ENCODE measurements at places on chromosomes 3 and 15.

- DNase-seq, result no peak
Measured at GRCh38 chr3:197706658-197707057, 30.0 kb downstream of the RUBCN start.

GRCh38 chr3:27885641-27886040 lies 163.5 kb upstream of the EOMES start:
- DNase-seq, result no peak

- DNase-seq, result no peak
Measured at GRCh38 chr3:6878731-6879130, 17.8 kb downstream of the GRM7 start.

DNA sequence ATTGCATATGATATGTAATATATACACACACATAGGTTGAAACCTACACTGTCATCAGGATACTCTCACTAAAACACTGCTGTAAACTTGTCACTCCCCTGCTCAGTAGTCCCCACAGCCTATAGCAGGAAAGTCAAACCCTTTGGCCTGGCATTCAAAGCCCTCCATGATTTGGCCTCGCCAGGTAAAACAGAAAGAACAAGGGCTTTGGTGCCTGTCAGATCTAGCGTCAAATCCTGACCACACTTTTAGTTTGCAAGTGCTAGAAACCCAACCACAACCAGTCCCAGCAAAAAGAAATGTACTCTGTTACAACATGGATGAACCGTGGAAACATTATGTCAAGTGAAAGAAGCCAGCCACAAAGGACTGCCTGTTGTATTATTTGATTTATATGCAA lies 11.4 kb downstream of the CRABP1 start:
- DNase-seq, result no peak

- no peak for DNase-seq
Measured at GRCh38 chr3:111608383-111608782, 13.2 kb upstream of the ZBED2 start.

- DNase-seq, result no peak
Measured at GRCh38 chr3:42351207-42351606, 59.2 kb downstream of the LYZL4 start.

- no peak for DNase-seq
Measured at GRCh38 chr15:41866263-41866703, 27.6 kb downstream of the SPTBN5 start.

DNA sequence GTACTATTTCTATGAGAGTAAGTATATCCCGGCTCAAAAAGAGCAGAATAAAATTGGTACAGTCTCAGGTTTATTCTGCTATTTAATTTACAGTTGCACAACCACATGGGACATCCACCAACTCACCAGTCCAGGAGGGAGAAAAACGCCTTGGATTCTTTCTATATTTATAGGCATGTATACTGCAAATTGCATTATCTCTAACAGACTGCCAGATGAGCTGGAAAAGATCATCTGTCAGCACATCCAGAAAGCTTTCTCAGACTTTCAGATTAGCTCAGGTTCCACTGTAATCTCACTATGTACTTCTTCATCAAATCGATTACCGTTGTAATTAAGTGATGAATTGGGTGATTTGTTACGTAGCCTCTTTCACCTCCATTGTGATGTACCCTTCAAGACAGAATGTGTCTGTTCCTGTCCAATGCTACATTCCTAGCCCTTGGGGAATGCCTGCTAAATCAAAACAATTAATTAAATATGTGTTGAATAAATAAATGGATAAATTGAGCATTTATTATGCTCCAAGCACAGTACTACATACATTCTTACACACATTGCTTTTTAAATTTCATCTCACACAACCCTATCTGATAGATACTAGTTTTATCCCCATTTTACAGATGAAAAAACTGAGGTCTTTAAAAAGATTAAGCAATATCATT lies 38.1 kb upstream of the TMC3 start:
- no peak for DNase-seq

- DNase-seq, result no peak
Measured at GRCh38 chr3:72655723-72656122, 192.5 kb downstream of the SHQ1 start.

GRCh38 chr15:36878684-36879262 lies 221.6 kb downstream of the MEIS2 start:
- no peak for DNase-seq

DNA sequence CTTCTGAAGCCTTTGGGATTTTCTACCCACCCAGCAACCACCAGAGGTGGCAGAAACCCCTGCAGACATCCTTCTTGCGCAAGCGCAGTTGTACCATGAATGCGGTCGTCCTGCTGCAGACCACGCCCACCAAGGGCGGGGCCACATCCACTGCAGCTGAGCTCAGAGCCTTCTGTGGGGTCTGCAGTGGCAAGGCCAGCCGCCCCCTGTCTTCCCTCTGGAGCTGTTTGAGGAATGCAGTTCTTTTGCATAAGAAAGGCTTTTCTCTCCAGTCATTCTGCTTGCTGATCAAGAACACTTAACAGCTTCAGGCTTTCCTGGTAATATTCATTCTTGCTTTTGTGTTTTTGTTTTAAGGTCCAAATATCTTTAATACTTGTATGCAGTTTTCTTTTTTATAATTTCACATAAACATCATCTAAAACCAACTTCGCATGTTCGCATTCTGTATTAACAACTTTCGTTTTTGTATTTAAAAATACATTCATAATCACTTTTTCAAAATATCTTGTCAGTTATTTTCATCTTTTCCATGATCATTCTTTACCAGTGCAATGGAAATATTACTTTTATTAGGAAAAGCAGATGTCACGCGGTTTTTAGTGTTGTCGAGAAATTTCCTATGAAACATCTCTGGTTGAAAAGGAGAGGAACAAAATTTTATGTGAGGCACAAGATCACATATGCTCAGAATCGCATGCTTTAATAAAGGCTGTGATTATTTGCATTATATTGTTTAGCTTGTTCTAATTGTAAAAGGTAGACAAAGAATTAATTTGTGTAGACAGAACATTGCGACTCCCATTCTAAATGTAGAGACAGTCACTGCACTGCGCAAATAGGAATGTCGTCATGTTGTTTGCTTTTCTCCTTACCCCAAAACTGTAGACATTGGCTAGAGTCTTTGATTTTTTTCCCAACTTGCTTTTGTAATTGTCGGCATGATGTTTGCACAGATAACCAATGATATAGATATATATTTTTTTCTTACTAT lies 98.1 kb upstream of the SNRPN start:
- no peak for DNase-seq

DNA sequence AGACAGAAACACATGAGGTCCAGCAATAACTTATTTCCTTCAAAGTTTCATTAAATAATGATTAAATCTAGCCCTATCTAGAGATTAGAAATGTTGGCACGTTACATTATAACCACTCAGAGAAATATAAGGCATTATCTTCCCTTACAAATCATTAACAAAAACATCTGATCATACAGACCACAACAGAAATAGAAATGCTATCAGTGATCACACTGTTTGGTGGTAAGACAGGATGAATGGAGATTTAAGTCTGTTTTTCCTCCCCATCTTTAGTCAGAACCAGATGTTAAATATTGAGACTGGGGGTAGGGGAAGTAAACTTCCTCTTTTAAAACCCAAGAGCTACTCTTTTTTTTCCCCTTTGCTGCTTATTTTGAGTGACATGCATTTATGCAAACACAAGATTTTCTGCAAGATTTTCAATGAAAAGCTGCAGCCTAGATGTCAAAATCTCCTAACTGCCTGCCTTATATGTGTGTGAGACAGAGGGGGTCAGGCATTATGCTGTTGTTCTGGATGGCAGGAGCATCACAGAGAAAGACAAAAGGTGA lies 70.4 kb downstream of the CBLB start:
- DNase-seq, result no peak

- no peak for DNase-seq
Measured at GRCh38 chr3:55226696-55227095, 260.4 kb downstream of the WNT5A start.

- DNase-seq, result no peak
Measured at GRCh38 chr3:7734456-7734855, 767.2 kb upstream of the LMCD1 start.

GRCh38 chr3:57952208-57952631 lies 56.0 kb upstream of the FLNB start:
- DNase-seq, result peak; percentile 46

GRCh38 chr3:66495668-66496045 lies 5.2 kb downstream of the LRIG1 start:
- DNase-seq, result no peak

GRCh38 chr3:105040026-105040622 lies 326.6 kb upstream of the ALCAM start:
- no peak for DNase-seq

- DNase-seq, result no peak
Measured at GRCh38 chr15:33963831-33964664, 4.2 kb upstream of the CHRM5 start.

DNA sequence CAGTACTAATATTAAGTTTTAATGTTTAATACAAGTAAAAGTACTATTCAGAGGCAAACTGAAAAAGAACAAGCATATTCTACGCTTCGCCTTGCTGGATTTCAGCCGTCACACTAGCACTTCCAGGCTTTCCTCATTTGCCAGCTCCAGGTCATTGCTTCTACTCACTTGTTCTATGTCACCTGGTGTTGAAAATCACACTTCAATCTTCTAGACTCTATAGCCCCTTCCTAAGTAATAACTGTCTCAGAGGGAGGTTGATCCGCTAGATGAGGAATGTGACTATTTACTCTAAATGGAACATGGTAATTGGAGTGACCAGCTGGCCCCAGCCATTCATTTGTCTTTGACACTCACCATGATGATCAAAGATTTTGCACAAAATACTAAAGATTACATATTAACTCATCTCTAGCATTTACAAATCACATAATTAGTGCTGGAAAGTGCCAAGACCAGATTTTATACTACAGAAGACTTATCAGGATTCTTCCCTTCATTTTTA lies 92.0 kb downstream of the GAP43 start:
- DNase-seq, result no peak

GRCh38 chr15:91496754-91497691 lies 356.5 kb upstream of the SLCO3A1 start:
- DNase-seq, result no peak

DNA sequence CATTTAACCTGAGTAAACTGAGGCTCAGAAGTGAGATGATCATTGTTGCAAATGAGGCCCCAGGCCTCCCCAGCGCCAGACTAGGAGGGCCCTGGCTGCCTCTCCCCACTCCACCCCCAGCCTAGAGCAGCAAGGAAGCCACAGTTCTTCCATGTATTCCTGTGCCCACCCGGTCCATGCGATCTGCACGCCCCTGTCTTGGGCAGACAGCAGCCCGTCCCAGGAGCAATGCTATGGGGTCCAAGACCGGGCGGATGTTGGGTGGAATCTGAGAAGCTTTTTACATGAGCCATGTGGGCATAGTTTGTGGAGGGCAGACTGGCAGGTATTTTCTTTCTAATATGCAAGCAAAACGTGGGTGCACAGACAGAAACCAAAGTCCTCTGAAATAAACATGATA lies 15.1 kb downstream of the SH2D7 start:
- DNase-seq, result peak; percentile 35

DNA sequence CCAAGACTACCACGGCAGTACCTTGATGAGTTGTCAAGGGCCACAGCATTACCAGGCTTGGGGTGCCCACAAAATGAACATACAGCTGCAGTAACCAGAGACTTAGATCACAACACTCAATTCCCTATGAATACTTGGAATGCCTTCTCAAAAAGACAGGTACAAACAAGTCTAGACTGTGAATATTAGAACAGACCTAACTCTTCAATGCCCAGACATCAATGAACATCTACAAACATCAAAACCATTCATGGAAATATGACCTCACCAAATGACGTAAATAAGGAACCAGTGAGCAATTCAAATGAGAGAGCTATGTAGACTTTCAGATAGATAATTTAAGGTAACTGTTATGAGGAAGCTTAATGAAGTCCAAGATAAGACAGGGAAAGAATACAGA lies 185.1 kb upstream of the POU1F1 start:
- DNase-seq, result no peak

DNA sequence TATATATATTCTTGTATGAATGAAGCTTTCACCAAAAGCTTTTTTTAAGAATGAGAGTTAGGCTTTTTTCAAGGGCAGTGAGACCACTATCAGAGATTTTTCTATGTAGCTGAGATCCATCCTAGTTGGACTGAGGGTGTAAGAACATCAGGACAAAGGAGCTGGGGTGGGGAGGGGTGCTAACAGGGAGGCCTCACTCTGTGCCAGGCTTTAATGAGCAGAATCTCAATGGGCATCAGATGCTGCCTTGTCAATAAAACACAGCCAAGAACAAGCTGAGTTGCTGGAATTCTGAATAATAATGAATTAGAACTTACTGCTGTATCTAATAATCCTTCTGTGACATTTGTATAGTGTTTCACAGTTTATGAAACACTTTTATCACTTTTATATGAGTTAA lies 41.4 kb upstream of the USP3 start:
- DNase-seq, result no peak

DNA sequence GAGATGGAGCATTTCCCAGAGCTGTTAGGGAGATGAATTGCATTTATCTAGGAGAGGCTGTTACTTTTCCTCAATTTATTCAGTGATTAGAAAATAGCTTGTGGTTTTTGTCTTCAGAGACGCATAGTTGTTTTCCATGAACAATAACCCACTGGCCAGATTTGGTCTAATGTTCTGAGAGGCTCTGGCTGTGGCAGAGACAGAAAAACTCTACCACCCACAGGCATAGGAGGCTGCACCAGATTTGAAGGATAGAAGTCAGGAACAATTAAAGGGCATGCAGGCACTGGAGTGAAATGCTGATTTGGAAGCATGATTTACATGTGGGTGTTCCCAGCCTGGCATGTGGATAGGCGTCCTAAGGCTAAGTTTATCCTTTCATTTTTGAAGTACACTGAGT lies 143.5 kb downstream of the NFKBIZ start:
- DNase-seq, result no peak

DNA sequence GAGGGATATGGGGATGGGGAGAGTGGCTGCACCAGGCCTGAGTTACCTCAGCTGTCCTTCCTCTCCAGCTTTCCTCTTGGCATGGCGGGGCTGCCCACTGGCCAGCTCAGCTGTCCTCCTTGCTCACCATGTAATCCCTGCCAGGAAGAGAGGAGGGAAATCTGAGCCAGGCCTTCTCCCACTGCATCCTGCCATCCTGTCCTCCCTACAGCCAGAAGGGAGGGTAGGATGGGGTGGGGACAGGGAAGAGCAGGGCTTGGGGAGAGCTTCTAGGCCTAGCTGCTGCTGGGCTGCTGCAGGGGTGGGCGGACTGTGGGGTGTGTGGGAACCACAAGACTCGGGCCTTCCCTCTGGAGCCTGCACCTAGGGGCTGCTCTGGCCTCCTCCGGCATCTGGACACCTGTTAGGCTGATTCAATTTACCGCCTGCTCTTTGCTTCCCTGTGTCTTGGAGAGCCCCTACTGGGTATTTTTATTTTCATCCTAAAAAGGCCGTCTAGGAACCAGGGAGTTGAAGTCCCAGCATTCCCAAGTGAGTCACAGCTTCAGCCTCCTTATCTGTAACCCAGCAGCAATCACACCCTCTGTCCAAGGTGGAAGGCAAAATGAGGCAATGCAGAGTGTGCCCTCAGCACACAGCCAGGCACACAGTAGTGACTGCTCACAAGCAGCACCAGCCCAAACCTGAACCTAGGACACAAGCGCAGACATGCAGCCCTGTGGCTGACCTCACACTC lies 13.1 kb upstream of the KY start:
- DNase-seq, result no peak

GRCh38 chr15:52790169-52790708 lies at the start of gene ONECUT1:
Gene ONECUT1, minus strand, starts transcription at chr15:52790336. Its CDS starts 452 bp downstream, at chr15:52789884.
- no peak for DNase-seq

- peak; percentile 50 for DNase-seq
Measured at GRCh38 chr3:53817211-53817610, 29.0 kb downstream of the CHDH start.

- DNase-seq, result no peak
Measured at GRCh38 chr3:8954938-8955763, 8.1 kb downstream of the RAD18 start.

Measured in chondrocyte (in vitro differentiated cells).